ENCODE measurements at places on chromosomes 6 and 20. TPM values are rescaled to one million over a fixed set of nuclear protein-coding genes. Genes with fewer than 3 reads are reported as not detected.

The TRIM40 gene
- total RNA-seq, result not detected

The CST1 gene
- total RNA-seq, result 1.5 TPM

The LTB gene
- 0.33 TPM for total RNA-seq

The FERMT1 gene
- total RNA-seq, result 16.7 TPM

The CDK19 gene
- total RNA-seq, result 2.7 TPM

The C20orf141 gene
- total RNA-seq, result not detected

The RBBP8NL gene
- 0.31 TPM for total RNA-seq

The DDX43 gene
- total RNA-seq, result not detected

The BEND6 gene
- total RNA-seq, result 1.8 TPM

The FHL5 gene
- total RNA-seq, result not detected

The DOK5 gene
- not detected for total RNA-seq

The SYS1 gene
- 26.8 TPM for total RNA-seq

The FAM209B gene
- total RNA-seq, result 1.00 TPM

The TMEM244 gene
- total RNA-seq, result not detected

The APCDD1L gene
- not detected for total RNA-seq

The CST3 gene
- total RNA-seq, result 396 TPM

The C6orf132 gene
- 1.9 TPM for total RNA-seq

The SLCO4A1 gene
- 11.6 TPM for total RNA-seq

The COL21A1 gene
- 0.60 TPM for total RNA-seq

The PIGT gene
- total RNA-seq, result 102 TPM

The EHMT2 gene
- total RNA-seq, result 17.2 TPM

The IL17F gene
- total RNA-seq, result not detected

The PNLDC1 gene
- not detected for total RNA-seq

The MACROD2 gene
- total RNA-seq, result 1.4 TPM

The IMPG1 gene
- not detected for total RNA-seq

The CTAGE9 gene
- total RNA-seq, result not detected

The RHAG gene
- not detected for total RNA-seq

The CPNE5 gene
- not detected for total RNA-seq

The PPP1R16B gene
- total RNA-seq, result 0.43 TPM

The SYCP2 gene
- total RNA-seq, result 0.33 TPM

The FOXS1 gene
- total RNA-seq, result 0.83 TPM

The VWA7 gene
- total RNA-seq, result 1.4 TPM
